ENCODE measurements at places on chromosomes 13 and 19.

GRCh38 chr13:48110132-48110868 lies 15.4 kb upstream of the MED4 start:
- DNase-seq = no peak

DNA sequence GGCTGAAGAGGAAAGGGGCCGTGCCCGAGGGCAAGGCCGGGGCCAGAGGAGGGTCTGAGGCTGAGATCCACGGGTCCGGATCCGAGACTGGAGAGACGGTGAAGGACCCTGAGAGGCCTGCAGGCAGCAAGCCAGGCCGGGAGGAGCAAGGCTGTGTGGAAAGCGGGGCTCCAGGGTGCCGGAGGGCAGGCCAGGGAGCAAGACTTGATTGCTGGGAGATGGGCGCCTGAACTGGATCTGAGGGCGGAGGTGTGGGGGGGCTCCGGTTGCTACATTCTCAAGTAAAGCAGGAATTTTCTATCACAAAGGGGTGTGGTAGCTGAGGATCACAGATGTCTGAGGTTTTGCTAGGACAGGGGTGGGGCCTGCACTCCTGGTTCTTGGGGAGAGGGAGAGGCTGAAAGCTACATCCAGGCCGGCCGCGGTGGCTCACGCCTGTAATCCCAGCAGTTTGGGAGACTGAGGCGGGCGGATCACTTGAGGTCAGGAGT lies 3.8 kb downstream of the MAMSTR start:
- no peak for DNase-seq

GRCh38 chr13:33489563-33489962 lies 204.0 kb upstream of the STARD13 start:
- no peak for DNase-seq

DNA sequence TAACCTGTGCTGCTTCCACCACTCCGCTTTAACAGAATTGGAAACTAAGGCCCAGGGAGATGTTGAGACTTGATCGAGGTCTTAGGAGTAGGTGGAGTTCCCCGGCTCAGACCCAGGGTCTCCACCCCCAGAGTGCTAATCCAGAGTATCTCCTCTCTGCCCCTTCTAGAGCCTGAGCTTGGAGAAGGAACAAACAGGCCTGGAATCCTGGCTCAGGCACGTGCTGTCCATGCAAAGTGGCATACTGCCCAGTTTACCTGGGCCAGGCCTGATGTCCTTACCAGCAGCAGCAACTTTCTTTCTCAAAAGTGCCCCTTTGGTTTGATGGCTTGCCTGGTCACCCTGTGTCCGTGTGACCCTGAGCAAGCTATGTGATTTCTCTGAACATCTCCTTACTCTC lies 3.7 kb downstream of the SYNGR4 start:
- no peak for DNase-seq

DNA sequence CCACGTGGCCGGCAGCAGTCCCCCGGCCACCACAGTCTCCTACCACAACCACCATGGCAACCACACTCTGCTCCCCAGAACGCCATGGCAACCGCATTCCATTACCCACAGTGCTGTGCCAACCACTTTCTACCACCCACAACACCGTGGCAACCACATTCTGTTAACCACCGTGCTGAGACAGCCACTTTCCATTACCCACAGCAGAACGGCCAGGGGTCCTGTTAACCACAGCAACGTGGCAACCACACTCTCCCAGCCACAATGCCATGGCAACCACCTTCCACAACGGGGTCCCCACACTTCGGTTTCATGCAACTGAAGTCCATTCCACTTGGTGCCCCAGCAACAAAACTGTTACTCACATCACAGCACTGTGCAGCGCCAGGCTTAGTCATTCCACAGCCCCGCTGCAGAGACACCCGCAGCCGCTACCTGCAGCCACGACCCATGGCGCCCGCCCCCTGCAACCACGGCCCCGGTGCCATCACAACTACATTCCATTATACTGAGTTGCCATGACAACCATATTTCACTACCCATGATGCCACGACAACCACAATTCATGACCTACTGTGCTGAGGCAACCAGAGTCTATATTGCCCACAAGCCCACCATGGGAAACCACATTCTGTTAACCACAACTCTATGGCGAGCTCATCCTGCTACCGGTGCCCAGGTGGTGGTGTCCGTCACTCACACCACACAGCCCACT lies 10.0 kb downstream of the DPF1 start:
- no peak for DNase-seq

DNA sequence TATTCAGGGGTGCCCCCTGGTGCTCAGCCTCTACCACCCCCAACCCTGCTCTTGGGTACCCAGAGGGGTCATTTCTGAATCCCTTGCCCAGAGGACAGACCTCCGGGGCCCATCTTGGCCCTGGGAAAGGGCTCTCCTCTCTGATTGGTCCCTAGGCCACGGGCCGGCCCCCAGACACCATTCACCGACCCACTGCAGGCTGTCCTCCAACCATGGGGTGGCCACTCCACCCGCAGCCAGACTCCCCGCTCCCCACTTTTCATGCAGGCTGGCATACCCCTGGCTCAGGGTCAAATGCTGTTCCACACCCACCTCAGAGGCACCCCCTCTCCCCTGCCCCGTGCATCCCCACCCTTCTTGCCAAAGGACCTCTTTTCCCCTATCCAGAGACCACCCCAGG lies 14.8 kb downstream of the SMIM24 start:
- DNase-seq = no peak

GRCh38 chr13:43150369-43151207 lies 127.2 kb downstream of the DNAJC15 start:
- DNase-seq = no peak

DNA sequence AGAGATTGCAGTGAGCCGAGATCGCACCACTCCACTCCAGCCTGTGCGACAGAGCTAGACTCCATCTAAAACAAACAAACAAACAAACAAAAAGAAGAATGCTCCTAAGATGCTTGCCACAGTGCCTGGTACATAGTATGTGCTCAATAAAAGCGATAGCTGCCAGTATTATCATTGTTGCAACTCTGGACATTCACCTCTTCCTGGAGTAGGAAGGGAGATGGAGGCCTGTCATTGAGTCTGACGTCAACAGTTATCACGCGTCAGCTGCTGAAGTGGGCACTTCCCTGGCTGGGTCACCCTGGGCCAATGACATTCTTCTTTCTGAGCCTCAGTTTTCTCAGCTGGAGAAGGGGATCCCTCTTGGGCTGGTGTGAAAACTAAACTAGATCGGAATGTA lies 4.2 kb upstream of the PLAUR start:
- no peak for DNase-seq

- no peak for DNase-seq
Observed at GRCh38 chr19:48206397-48207093, 36.1 kb downstream of the ZSWIM9 start.

- DNase-seq = no peak
Observed at GRCh38 chr13:46567671-46568070, 14.7 kb downstream of the LRCH1 start.

DNA sequence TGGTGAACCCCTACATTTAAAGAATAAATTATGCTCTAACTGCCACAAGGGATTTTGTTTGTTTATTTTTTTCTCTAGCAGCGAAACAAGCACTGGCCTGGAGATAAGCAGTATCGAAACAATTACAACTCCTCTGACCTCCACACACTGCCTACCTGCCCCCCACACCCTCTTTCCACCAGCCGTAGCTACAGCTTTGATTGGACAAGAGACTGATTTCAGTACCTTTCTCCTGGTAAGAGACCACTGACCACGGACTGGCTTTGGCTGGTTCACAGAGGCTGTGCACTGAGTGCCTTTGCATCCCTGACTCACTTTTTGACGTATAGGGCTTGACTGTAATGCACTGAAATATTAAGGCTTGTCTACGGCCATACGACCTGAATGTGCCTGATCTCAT lies 7.4 kb upstream of the ZDHHC20 start:
- no peak for DNase-seq

DNA sequence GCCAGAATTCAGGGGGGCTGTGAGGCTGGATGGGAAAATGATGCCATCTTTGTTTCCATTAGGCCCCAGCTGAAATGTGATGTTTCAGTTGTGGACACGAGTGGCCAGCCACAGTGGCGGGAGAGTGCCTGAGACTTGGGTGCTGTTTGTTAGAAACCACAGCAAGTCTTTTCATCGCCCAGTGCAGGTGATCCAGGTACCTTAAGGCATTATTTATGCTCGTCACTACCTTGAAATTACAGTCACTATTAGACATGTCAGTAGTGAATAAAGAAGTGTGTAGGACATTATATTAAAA lies 82.5 kb upstream of the TM9SF2 start:
- no peak for DNase-seq
